Activated CD4-positive, alpha-beta T cell treated with anti-CD3 and anti-CD28 coated beads, Interleukin-10, Interleukin-2, amounts not matched to agents 100 ng/mL and 50 ng/mL, durations not matched to agents 16 hours and 8 hours (primary cell): ENCODE measurements at places on chromosomes 1 and 21.

DNA sequence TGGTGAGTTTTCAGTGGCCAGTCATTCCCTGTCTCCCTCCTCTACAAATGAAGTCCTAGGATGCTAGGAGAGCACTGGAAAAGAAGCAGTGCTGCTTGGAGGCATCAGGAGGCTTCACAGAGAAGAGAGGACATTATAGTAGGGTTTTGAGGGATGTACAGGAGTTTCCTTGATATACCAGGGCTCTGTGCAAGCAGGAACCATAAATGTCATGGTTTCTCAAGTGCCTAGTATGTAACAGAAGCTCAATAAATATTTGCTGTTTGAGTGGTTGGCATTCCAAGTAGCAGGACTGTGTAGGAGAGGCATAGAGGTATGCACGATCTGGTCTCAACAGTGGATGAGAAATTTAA lies 133.5 kb upstream of the WNT4 start:
- no peak for DNase-seq

- no peak for DNase-seq
These were observed 57.6 kb upstream of the PPM1J start for GRCh38 chr1:112772781-112773180.

DNA sequence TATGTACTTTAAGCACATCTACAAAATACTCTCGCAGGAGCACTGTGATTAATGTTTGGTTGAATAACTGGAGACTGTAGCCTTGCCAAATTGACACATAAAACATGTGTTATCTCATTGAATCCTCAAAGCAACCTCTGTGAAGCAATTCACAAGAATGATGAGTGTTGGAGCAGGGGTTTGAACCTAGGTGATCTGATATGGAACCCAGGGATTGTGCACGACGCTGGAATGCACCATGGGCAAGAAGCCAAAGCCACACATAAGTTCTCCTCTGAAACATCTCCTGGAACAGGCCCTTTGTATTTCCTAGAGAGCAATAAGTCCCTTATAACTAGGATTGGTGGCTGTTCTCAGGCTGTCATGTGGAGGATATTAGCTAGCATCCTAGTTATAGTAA lies 124.6 kb upstream of the IVNS1ABP start:
- no peak for DNase-seq

- DNase-seq, result no peak
These were observed 26.6 kb downstream of the AK4 start for GRCh38 chr1:65174585-65174984.

DNA sequence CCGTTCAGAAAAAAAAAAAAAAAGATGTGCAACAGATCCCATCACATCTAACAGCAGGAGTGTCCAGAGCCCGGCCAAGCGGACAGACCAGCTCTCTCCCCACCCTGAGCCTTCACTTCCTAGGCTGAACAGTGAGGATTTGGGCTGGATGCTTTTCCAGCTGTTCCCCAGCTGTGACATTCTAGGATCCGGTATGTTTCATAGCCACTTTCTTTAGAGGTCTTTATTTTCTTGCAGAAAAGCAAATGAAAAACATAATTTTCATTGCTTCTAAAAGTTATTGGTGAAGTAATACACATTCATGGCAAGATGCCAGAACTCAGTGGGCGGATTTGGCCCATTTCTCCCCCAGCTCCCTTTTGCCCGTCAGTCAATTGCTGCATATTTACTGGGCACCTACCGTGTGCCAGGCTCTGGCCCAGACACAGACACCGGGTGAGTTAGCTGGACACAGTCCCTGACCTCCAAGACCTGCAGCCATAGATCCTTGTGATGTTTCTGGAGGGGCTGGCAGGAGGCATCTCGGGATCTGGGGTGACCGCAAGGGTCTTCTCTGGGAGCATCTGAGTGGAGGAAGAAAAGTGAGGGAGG lies 213.7 kb upstream of the VAMP3 start:
- DNase-seq, result no peak

DNA sequence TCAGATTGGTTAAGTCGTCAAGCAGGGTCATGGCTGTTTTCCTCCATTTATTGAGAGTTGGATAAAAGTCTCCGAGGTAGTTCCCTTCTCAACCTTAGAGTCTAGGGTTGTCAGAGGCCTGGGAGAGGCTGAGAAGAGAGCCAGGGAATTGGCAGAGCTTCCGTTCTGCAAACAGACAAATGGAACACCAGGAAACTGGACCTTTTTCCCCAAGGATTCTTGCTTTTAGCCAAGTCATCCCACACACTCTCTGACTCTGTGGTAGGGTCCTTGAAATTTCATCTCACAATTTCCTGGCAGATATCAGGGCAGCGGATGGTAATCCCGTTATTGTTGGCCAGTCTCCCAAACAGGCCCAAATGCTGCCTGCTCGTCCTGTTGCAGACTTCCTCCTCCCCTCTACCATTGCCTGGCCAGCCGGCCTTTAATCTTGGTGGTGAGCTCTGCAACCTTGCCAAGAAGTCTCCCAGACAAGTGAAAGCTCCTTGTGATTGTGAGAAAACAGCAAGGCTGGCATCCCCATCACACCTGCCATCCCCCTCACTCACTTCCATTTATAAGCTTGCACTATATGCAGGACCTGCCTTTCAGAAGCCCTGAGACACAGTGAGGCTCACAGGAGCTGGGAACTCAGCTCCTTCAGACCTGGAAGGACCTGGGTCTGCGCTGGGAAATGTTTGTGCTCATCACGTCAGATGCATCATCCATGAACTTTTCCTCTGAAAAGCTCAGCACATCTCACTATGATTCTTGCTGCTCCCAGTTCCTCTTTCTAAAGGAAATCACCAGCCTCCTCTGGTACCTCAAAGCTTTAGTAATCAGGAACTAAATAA lies 13.7 kb upstream of the SRP9 start:
- no peak for DNase-seq

DNA sequence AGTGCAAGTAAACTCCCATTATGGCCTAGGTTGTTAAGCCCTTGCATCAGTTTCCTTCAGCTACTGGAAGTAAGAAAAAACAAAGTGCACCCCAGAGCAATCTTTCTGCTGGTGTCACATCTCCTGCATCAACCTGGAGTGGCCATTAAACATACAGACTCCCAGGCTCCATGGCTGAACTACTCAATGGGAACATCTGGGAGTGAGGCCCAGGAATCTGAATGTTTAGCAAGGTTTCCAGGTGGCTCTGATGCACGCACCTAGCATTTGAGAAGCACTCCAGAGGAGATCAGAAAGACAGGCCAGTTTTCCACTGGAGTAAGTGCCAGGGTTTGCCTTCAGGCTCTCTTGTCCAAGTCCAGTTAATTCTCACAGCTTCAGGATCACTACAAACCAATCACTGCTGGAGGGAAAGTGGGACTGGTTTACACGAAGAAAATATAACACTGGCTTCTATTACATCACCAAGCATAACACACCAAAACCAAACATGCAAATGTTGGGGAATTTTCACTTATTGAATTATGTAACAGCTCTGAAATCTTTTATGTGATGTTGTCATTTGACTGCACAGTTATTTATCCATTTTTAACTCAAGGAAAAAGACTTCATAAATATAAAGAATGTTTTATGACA lies 22.3 kb upstream of the ABCA4 start:
- no peak for DNase-seq

- DNase-seq, result no peak
These were observed 32.7 kb downstream of the MRPS6 start for GRCh38 chr21:34105947-34106541.

DNA sequence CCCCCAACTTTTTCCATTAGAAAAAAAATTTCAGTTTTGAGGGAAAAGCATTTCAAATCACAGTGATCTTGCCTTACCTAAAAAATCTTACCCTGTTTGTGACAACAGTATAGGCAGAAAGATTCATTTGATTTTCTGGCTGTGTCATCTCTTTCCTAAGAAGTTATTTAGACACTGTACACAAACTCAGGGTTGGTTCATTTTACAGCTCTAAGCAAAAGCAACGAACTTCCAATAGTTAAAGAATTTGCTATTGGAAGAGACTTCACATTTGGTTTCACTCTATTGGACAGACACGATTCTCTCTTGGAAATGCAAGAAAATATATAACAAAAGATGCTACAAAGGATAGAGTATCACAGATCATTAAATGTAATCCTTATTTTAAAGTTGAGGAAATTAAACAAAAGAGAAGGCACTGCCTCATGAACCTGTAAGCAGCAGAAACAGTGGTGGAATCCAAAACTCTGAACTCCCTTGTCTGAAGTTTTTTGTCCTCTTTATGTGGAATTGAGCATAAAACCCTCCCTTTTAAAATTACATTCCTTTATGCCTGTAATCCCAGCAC lies 20.8 kb downstream of the EYA3 start:
- DNase-seq, result no peak

GRCh38 chr1:244280859-244281258 lies 170.8 kb downstream of the ADSS2 start:
- no peak for DNase-seq

- peak; percentile 47 for DNase-seq
These were observed 113.2 kb upstream of the CYYR1 start for GRCh38 chr21:26686278-26686677.

DNA sequence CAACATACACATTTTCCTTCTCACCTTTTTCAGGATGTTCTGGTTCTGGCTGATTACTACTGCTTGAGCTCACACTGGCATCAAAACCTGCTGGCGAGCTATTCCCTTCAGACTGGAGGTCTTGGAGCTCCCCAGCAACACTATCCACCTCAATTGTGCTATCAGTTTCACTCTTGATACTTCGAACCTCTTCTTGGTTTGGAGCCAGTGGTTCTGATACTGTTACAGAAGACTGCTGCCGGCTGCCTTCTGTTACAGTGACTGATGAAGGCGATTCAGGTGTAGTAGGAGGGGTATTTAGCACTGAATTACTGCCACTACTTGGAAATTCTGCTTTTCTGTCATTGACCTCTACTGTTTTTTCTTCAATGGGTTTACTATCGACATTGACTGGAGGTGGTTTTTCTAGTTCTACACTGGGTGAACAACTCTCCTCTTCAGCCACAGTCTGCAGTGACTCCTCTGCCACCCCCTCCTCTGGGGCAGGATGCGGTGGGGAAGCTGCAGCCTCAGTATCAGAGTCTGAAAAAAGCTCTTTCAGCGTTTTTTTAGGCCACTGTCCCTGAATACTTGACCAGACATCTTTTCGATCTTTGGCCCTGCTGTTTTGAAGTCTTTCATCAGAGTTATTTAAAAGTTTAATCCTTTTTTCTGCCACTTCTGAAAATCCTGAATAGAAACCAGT lies 20.7 kb upstream of the RBM34 start:
- DNase-seq, result no peak

DNA sequence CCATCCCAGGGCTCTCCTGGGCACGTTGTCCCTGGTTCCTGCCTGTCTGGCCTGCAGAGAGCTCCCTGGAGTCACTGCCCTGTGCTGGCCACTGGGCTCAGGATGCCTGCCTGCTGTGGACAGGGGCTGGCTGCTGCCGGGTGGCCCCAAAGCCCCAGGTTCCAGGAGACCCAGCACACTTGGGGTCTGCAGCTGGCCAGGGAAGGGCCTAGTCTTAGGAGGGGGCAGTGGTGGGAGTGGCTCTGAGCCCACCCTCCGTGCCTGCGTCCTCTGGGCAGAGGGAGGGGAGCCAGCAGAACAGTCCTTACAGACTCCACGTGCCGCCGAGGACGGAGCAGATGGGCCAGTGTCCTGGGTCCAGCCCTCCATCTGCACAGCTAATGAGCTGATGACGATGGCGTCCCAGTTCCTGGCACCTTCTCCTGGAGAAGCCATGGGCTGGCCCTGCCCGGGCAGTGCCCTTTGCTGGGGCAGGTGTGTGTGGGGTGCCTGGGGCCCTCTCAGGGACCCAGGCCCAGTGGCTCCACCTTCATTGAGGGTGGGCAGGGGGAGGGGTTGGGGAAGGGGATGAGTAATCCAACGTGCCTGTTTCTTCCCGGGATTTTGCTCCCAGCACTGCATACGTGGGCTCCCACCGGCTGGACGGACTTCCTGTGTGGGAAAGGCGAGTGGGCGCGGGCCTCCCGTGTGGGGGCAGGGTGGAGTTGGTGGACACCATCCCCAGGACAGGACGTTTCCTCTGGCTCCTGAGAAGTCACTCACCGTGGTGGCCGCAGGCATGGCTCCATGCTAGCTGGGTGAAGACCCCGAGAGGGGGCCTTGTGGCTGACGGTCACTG lies 6.8 kb upstream of the PLCH2 start:
- DNase-seq, result no peak

DNA sequence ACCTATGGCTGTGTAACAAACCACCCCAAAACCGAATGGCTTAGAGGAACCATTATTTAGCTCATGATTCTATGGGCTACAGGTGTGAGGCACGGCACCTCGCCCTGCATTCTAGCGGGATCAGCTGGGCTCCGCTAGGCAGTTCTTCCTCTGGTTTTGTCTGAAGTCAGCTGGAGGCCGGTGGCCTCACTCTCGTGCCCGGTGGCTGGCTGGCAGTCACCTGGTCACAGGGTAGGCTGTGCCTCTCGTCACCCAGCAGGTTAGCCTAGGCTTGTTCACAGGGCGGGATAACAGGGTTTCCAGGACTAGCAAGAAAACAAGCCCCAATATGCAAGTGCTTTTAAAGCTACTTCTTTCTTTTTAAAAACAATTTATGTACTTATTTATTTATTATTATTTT lies 16.3 kb upstream of the AGPAT3 start:
- no peak for DNase-seq

DNA sequence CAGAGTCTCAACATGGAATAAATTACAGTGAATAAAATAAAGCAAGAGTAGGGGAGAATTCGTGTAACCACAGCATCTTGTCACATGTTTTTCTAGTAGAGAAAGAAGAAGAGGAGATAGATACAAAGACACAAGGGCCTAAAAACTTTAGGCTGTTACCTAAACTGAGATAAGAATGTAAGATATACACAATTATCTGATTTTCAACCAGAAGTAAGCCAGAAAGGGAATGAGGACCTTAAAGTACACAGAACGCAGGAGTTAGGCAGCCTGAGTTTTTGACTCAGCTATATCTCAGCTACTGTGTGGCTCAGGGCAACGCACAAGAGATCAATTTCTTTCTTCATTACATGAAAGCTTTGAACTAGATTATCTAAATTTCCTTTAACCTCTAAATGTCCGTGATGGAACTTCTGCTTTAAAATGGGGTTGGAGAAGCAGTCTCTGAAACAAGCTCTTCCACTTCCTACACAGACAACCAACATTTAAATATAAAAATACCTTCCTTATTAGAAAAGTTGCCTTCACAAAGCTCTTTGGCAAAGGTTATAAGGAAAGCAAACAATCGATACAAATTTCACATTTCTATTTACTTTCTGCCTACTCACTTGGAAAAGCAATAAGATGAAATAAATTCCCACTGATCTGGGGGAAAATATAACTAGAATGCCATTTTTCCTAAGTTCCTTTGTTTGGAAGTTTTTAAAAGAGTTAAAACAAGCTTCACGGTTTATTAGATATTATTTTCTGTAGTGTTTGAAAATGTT lies 5.2 kb upstream of the RGS13 start:
- DNase-seq, result no peak

GRCh38 chr21:29989634-29990234 lies 49.9 kb upstream of the GRIK1 start:
- DNase-seq, result no peak
